ENCODE measurements at places on chromosomes 5 and 9.

GRCh38 chr9:122053567-122054350 lies 39.3 kb downstream of the TTLL11 start:
- DNase-seq = no peak

DNA sequence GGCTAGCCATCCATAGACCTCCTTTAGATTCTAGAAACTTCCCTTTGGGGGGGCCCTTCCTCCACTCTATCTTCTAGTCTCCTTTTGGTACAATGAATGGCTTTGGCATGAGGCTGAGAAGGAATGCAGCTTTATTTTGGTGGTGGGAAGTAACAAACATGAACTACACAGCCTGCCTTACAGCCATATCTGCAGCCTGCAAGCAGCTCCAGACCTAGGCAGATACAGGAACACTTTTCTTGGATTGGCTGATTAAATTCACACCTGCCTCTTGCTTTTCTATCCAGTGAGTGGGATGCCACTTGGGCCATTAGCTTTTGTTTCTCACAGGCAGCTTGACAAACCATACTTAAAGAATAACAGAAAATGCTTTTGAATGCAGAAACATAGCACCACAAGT lies 28.2 kb downstream of the NR6A1 start:
- DNase-seq = no peak

GRCh38 chr9:90198956-90199355 lies 443.7 kb downstream of the DIRAS2 start:
- no peak for DNase-seq

- DNase-seq = no peak
These were observed 41.7 kb upstream of the HTR1A start for GRCh38 chr5:64003966-64004365.

DNA sequence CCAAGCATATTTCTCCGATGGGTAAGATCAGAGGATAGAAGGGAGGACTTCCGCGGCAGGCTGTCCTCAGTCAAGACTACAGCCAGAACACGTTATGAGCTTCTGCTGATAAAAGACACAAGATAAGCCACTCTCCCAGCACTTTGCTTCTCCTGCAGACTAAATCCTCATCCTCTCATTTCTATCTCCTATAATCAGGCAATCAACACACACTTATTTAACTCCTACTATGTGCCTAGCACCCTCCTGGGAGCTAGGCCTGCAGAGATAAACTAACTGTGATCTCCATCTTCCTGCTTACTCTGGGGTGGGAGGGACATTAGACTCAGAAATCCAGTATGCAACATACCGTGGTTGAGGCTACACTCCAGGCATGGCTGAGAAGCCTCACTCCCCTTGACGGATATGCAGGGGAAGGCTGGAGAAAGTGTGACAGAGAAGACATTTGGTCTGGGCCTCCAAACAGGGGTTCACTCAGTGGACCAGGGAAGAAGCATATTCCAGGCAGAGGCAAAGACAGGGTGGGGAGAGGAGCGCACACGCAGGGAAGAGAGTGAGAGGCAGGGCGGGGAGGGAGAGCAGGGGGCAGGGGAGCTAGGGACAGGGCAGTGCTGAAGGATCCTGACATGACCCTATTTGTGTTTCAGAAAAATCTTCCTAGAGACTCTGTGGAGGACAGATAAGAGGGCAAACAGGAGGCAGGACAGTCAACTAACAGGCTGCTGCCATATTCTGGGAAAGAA lies 274.1 kb downstream of the DENND1A start:
- DNase-seq = no peak

GRCh38 chr9:135504262-135505243 lies 4.1 kb downstream of the MRPS2 start:
- DNase-seq = peak; percentile 58

DNA sequence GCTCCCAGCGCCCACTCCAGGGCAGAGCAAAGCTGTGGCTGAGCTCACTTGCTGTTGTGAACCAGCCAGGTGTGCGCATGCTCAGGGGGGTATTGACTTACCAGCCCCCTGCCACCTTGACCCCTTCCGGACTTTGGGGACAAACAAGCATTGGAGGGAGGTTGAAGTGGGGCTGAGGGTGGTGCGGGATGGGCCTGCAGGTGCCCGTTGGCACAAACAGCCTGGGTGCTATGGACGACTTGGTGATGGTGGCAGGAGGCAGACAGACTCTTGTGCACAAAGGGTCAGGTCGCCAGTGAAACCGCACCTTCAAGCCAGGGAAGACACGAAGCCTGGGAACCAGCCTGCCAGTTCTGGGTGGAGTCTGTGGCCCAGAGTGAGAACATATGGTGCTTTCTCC lies 858.5 kb upstream of the PTPRD start:
- no peak for DNase-seq

DNA sequence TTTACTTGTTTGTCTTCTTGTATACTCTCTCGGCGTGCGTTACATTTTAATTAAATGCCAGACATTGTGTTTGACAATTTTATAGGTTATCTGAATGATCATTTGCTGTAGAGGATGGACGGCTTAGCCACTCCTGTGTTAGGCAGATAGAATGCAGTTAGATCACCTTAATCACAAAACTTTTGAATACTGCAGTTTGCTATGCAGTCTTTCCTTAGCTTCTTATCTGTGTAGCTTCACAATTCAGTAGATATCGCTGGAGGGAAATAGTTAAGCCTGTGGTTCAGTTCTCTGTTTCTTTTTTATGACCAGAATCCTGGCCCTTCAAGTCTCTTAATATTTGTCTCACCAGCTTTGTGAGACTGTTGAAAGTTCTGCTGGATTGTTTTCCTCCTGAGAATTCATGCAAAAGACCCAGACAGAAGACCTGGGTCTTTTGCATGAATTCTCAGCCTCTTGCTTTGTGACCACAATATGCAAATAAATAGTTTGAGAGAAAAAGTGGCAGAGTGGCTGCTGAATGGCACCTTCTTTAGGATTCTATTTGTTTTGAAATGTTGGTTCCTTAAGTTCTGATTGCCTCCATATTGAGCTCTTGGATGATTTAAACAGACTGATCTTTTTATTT lies 40.2 kb downstream of the RASA1 start:
- no peak for DNase-seq

DNA sequence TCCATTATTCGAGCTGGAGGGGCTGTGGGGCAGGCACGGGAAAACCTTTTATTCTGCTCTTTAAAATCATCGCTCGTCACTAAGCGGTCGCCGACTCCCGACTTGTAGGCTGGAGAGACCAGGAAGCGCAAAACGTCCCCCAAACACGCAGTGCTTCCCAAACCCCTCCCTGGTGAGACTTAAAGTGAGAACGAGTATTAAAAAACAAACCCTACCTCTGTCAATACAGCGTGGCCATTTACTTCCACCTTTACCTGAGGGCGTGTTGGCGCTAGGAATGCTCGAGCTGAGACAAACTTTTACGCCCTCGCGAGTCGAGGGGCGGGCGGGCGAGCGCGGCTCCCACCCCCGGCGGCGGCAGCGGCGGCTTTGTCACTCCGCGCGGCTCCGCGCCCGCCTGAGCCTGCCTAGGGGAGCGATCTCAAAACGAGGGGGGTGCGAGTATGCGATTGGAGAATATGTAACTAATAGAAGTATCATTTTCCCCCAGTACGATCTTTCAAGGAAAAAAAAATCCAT lies at the start of gene NR2F1-AS1:
NR2F1-AS1 (minus strand) TSS at position 293 of the 519 bp plus-strand sequence.
- DNase-seq = no peak

DNA sequence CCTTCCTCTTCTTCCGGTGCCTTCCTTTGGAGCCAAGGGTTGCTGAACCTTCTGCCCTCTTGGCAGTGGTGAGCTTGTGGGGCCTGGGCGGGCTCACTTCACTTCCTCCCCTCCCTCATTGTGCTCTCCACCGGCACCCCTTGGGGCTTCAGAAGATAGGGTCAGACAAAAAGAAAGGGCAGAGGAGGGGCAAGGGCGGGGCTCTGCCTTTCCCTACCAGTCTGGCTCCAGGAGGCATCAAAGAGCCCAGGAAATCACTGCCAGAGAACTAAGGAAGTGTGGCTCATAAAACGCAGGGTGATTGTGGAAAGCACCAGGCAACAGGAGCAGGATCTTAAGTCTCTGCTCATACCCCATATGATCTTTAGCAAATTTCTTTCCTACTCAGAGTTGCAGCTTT lies 34.8 kb downstream of the ACOT12 start:
- DNase-seq = no peak

DNA sequence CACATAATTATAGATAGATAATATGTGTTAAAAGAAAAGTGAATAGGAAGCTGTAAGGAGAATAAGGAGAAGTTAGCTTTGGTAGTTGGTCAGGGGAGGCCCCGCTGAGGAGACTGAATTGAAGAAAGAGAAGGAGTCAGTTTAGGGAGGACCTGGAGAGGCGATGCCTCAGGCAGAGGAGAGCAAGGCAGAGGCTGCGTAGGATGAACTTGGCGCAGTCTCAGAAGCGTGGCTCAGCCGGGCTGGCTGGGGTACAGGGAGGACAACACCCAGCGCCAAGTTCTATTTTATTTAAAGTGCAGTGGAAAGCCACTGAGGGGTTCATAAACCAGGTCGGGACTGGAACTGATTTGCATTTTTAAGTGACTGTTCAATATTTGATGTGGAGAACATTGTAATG lies 68.5 kb downstream of the PTCD2 start:
- DNase-seq = no peak

- peak; percentile 31 for DNase-seq
These were observed at the start of gene ADAMTS6 for GRCh38 chr5:65481635-65482295. TSS of gene ADAMTS6 (minus strand) at chr5:65481920. CDS start at chr5:65473673, 8,247 bp downstream.

- no peak for DNase-seq
These were observed 1176.7 kb upstream of the CDH9 start for GRCh38 chr5:28215091-28215490.

DNA sequence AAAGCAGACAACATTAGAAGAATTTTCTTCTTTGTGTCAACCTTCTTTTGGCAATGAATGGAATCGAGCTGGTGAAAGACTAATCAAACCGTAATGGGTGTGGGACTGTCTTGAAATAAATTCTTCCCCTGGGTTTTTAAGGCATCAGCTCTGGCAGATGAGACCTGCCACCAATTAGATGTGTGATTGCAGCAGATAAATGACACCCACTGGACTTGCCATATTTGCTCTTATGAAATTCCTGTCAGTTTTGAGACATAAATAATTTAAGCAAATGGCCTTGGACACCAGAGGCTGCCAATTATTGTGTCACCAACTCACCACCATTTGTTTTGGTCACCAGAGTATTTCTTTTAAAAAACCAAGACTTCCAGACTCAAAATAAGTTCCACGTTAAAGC lies 135.9 kb upstream of the RGMB start:
- no peak for DNase-seq

DNA sequence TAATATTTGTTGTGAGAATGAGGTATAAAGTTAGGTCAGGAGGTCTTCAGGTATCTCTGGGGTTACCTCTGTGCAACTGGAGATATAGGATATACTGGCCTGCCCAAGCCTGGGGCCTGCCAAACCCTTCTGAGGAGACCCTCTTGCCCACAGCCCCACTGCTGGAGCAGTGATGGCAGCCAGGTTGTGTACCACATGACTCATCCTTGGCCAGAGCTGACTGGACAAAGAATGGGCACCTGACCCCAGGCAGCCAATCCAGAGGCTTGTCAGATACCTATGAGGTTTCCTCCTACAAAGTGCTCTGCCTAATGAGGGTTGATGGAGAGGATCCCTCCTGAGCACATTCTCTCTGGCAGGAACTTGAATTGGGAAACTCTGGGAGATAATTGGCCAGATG lies 56.1 kb upstream of the TBC1D2 start:
- no peak for DNase-seq

GRCh38 chr9:77454663-77455062 lies 193.5 kb downstream of the GNA14 start:
- no peak for DNase-seq

DNA sequence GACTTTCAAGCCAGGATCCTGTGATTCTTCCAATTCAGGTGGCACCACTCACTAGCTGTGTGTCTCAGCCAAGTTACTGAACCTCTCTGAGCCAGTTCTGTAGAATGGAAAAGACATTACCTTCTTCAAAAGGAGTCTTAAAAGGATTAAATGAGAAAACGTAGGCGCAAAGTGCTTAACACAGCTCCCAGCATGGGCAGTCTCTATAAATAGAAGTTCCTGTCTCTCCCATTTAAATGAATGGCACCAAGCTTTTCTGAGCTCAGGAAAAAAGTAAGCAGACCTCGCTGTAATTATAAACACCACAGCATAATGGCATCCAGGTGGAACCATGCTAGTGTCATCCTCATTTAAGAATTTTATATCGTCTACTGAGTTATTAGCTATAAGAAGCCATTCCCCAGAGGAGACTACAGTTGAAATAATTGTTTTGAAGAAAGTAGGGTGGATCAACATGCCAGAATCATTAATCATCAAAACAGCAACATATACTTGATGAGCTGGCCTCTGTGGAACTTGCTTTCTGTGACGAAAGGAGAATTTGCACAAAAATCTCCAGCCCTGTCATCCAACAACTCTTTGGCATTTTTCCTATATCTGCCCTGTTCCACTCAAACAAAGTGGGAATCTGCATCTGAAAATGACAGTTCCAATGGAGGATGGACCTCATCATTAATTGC lies 188.9 kb downstream of the SPOCK1 start:
- no peak for DNase-seq

DNA sequence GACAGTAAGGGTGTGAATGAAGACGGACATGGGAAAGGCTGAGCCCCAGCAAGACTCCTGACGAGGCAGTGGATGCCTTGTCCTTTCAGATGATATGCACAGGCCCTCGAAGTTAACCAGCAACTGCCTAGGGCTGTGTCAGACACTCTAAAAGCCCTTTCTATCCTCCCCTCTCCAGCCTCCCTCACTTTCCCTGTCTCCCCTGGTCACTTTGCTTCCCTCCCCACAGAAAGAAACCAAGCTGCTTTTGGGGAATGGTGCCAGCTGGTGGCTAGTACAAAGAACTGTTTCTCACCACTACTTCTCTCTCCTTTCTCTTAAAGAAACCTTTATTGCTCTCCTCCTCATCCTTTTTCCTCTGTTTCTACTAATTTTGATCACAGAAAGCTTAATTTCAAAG lies 21.4 kb downstream of the LHFPL2 start:
- DNase-seq = no peak

GRCh38 chr5:172004824-172005237 lies 1.6 kb downstream of the FBXW11 start:
- DNase-seq = no peak

GRCh38 chr5:71697967-71698366 lies 21.1 kb upstream of the CARTPT start:
- no peak for DNase-seq

DNA sequence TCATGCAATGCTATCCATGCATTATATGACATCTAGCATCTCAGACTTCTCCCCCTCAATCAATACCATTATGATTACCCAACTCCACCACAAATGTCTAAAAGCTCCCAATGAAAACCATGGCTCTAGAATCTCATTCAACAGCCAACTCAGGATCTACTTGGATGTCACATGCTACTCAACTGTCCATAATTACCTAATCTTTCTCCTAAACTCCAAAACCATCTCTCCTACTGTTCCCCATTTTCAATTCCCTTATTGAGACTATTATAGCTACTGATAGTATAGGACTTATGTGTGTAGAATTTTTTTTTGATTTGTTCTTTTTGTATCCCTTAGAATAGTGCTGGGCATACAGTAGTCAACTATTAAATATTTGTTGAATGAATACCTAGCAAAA lies 8.2 kb upstream of the STRBP start:
- DNase-seq = no peak

GRCh38 chr5:154486427-154486866 lies 8.4 kb upstream of the HAND1 start:
- no peak for DNase-seq

- DNase-seq = peak; percentile 13
These were observed 139.9 kb downstream of the RFX3 start for GRCh38 chr9:3385871-3386270.

GRCh38 chr9:108445431-108446071 lies 410.2 kb downstream of the ACTL7B start:
- DNase-seq = no peak
